ENCODE measurements at places on chromosomes 7 and 10.

- DNase-seq = peak; percentile 44
These were observed 3.4 kb upstream of the SMARCD3 start for GRCh38 chr7:151251689-151252560.

GRCh38 chr7:98303906-98304305 is 22.4 kb downstream of the BRI3 start:
- no peak for DNase-seq

GRCh38 chr7:109375823-109376222 is 806.1 kb downstream of the DNAJB9 start:
- no peak for DNase-seq

GRCh38 chr10:130492266-130492934 is 356.2 kb downstream of the GLRX3 start:
- DNase-seq = no peak

DNA sequence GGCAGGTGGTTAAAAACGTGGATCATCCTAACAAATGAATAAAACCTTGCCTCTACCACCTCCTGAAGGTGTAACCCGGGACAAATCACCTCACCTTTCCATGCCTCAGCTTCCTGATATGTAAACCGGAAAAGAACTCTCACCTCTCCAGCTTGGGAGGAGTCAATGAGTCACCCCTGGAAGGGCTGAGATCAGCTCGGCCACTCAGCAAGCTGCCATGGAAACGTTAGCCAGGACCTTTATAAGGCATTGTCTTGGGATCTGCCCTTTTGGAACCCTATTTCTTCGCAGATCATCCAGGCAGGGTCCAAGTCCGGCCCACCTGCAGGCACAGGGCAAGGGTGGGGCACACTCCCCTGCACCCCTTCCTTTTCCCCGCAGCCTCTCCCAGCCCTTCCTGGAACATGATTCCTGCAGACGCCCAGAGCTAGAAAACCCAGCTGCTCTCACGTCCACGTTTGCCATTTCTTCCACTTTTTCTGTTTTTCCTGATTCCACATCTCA is 81.6 kb upstream of the PFKP start:
- DNase-seq = peak; percentile 78

DNA sequence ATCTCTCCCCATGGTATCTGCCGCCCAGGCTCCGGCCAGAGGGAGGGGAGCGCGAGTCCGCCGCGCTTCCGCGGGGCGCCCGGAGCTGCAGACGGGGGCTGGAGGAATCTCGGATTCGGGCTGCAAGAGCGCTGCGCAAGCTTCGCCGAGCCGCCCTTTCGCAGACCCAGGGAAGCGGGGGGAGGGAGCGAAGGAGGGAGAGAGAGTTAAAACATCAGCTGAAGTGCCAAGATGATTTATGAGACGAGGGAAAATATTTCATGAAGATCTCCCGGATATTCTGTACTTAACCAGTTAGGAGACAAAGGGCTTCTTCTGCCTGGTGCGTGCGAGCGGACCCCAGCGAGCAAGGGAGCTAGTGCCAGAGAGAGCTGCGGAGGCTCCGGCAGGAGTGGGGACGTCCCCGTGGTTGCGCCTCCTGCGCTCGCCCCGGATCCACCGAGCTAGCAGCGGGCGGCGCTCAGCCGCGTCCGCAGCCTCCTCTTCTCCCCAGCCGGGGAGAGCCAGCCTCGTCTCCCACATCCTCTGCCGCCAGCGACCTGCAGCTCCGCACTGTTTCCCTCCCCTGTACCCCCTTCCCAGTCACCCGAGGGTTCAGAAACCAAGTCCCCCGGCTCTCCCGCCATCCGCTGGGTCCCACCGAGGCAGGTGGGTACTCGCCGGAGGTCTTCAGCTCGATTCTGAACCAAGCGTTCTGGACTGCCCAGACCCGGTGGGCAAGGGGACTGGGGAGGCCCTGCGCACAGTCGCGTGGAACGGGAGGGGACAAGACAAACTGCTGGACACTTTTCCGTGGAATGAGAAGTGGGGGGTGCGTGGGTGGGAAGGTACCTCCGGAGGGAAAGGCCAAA is 1.0 kb upstream of the PAX2 start:
- DNase-seq = no peak

- DNase-seq = no peak
These were observed 2.6 kb downstream of the CXCL12 start for GRCh38 chr10:44382131-44382858.

- no peak for DNase-seq
These were observed 1.5 kb downstream of the IL15RA start for GRCh38 chr10:5975641-5976473.

DNA sequence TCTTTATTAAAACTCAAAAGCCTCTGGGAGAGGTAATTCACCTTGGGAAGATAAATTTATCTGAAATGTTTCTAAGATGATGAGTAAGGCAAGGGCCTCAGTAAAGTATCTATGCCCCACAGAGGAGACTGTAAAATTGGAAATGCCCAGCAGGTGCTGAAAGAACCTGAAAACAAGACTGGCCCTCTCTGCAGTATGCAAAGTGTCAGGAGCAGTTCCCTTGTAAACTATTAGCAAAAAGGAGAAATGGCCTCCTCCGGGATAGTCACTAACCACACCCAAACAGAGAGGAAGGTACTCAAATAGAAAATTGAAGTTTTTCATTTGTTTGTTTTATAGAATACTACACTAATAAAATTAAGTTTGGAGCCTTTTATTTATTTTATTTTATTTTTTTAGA is 81.2 kb downstream of the FZD1 start:
- DNase-seq = no peak
